NCI-H2081 (cell line): ENCODE measurements at places on chromosomes 7 and 10.

DNA sequence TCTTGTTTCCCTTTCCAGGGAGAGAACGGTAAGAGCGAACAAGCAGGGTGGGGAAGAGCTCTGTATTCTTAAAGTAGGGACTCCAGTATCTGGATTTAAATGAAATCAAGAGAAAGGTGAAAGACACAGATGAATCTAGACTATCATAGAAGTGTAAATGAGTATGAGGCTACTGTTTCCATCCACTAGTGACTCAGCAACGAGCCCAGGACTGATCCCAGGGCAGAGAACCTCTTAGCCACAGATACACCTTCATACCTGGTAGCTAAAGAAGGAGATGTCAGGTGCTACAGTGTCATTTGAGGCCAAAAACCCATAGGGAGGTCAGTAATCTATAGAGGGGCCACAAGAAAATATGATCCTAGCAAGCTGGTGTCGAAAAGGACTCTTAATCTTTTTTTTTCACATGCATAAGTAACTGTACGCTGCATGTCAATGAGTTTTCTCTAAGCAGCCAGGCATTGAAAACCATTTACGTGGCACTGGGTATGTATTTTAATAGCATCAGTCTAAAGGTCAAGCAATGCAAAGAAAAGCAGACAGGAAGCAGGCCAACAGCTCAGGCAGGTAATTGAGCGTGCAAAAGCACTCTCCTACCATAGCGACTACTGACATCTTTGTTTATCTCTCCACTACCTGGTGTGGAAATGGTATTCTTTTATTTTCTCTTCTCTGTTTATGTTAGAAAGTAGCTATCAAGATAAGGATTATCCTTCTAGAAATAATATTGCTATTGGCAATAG is 91.5 kb upstream of the EGR2 start:
- peak; percentile 72 for DNase-seq

DNA sequence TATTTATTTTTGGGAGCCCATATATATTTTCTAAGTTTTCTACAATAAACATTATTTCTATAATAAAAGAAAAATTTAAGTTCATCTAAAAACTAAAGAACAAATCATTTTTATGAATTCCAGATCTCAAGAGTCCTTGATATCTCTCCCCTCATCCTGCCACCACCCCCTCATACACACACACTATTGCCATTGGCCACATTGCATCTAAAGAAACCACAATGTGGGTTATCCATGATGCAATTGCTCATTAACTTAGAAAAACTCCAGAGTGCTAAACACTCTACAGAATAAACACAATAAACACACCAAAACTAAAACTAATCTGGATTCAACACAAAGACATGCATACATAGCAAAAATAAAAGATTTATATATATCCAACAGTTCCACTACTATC is 37.8 kb downstream of the FAM13C start:
- DNase-seq: no peak

DNA sequence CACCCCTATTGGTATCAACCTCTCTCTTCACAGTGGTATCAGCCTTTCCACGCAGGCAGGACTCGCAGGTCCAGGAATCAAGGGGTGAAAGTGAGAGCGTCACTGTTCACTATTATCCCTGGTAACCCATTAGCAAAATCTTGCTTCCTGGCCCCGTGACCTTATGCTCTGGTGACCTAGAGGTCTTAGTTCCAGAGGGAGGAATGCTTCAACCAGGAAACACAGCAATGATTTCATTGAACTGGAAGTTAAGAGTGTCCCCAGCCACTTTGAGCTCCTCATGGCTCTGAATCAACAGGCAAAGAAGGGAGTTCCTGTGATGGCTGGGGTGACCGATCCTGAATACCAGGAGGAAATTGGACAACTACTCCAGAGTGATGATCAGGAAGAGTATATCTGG is 90.6 kb downstream of the CUL2 start:
- DNase-seq: no peak

GRCh38 chr7:108375668-108376067 is 80.6 kb downstream of the NRCAM start:
- DNase-seq: no peak

- DNase-seq: no peak
Measured at GRCh38 chr7:155945670-155946325, 133.5 kb upstream of the SHH start.

GRCh38 chr10:97686301-97686961 is 610 bp downstream of the AVPI1 start:
- DNase-seq: no peak

- DNase-seq: peak; percentile 31
Measured at GRCh38 chr7:112452102-112452888, 2.0 kb downstream of the IFRD1 start.

DNA sequence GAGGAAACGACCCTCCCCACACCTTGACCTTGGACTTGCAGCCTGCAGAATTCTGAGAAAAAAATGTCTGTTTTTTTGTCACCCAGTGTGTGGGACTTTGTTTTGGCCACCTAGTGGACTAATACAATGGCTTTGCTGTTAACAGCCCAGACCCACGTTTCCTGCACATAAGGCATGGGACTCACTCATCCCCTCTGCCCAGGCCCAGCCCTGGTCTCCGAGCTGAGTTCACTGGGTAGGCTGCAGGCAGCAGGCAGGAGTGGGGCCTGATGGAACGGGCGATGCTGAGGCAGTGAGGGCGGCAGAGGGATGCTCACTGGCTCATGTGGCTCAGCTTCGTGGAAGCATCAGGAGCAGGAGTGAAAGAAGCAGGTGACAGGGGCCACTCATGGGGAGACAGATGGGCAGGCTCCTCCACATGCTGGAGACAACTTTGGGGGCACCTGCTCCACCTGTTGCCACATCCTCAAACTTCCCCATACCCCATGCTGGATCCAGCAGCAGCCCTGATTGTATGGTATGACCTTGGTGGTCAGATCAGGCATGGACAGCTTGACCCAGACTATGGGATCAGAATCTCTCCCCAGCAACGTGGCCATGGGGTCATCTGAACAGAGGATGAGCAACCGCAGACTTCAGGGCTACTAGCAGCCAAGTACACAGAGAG is 65.8 kb upstream of the ANTXRL start:
- DNase-seq: no peak

GRCh38 chr7:5228066-5228465 is 38.0 kb downstream of the WIPI2 start:
- no peak for DNase-seq

GRCh38 chr10:106479636-106480035 is 684.9 kb downstream of the SORCS1 start:
- DNase-seq: no peak

DNA sequence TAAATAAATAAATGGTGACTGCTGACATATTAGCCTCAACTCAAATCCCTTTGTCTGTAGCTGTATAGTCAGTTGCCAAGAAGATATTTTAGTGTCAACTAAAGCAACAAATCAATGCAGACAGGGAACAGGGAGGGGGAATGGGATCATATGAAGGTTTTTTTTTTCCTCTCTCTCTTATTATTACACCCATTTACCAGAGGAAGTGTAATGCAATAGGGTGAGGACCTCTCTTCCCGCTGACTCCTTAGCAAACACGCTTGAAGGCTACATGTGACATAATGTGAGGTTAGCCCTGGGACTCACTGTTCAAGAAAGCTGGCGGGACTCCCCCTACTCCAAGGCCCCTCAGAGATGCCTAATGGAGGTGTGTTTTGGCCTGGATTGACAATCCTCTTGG is 88.2 kb downstream of the CHRM2 start:
- DNase-seq: no peak

DNA sequence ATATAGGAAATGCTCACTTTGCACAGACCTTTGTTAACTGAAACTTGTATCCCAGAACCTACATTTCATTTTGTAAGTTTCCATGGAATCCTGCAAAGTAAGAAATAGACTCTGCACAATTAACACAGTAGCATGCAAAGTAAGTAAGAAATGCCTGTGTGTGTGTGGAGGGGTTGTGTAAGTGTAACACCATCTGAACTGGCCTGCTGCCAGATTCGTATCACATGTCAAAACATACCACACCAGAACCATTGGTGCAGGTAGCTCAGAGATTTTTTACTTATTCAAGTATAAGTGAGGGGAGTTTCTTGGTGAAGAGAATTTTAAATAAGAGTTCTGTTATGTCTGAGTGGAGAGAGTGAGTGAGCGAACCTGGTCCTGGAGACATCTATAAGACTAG is 17.9 kb upstream of the DDX21 start:
- DNase-seq: no peak

- no peak for DNase-seq
Measured at GRCh38 chr7:81439591-81439990, 330.3 kb downstream of the HGF start.

DNA sequence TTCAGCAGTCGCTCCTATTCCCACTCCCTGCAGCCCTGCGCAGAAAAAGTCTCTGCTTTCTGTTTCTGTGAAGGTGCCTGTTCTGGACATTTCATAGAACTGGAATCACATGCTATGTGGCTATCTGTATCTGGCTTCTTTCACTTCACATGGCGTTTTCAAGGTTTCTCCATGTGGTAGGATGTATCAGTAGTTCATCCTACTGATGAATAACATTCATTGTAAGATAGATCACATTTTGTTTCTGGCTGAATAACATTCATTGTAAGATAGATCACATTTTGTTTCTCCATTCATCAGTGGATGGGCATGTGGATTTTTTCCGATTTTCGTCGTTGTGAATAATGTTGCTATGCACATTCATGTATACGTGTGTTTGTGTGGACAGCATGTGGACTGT is 44.5 kb downstream of the HSPA12A start:
- no peak for DNase-seq

GRCh38 chr7:70614237-70615045 is 517.5 kb upstream of the GALNT17 start:
- DNase-seq: peak; percentile 96

GRCh38 chr10:16360001-16360400 is 76.8 kb upstream of the PTER start:
- no peak for DNase-seq

- DNase-seq: no peak
Measured at GRCh38 chr10:8403711-8404371, 349.4 kb downstream of the GATA3 start.

DNA sequence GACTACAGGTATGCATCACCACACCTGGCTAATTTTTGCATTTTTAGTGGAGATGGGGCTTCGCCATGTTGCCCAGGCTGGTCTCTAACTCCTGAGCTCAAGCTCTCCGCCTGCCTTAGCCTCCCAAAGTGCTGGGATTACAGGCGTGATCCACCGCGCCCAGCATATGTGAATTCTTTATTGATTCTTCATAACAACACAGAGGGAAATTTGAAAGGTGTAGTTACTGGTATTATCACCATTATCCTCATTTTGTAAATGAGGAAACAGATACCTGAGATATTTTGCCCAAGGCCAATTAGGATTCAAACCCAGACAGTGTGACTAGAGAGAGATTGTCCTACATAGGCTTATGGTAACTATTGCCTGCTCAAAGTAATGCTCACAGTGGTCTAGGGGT is 22.6 kb downstream of the TCF7L2 start:
- no peak for DNase-seq

- DNase-seq: peak; percentile 60
Measured at GRCh38 chr10:73874267-73875138, at the start of gene CAMK2G. Gene CAMK2G, minus strand, starts transcription at chr10:73874555. Its CDS starts 94 bp downstream, at chr10:73874461.

GRCh38 chr7:42831006-42831717 is 80.7 kb downstream of the C7orf25 start:
- no peak for DNase-seq

- no peak for DNase-seq
Measured at GRCh38 chr10:30811276-30812017, 181.9 kb upstream of the LYZL2 start.

DNA sequence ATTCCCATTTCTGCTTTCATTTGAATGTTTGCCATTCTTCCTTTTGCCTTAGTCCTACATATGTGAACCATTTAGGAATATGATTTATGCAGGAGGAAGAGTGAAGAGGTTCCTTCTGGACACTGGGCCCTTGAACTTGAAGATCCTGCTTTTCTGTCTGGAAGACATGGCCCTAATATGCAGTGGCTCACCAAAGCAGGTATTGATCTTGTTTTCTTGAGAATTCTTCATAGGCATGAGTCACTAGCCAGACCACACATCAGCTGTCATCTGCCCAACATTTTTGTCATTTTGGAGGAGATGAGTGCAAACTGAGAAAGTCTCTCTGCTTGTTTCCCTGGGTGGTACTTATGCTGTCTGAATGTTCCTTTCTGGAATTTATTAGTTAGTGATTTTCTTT is 382.6 kb downstream of the LRMDA start:
- DNase-seq: no peak

DNA sequence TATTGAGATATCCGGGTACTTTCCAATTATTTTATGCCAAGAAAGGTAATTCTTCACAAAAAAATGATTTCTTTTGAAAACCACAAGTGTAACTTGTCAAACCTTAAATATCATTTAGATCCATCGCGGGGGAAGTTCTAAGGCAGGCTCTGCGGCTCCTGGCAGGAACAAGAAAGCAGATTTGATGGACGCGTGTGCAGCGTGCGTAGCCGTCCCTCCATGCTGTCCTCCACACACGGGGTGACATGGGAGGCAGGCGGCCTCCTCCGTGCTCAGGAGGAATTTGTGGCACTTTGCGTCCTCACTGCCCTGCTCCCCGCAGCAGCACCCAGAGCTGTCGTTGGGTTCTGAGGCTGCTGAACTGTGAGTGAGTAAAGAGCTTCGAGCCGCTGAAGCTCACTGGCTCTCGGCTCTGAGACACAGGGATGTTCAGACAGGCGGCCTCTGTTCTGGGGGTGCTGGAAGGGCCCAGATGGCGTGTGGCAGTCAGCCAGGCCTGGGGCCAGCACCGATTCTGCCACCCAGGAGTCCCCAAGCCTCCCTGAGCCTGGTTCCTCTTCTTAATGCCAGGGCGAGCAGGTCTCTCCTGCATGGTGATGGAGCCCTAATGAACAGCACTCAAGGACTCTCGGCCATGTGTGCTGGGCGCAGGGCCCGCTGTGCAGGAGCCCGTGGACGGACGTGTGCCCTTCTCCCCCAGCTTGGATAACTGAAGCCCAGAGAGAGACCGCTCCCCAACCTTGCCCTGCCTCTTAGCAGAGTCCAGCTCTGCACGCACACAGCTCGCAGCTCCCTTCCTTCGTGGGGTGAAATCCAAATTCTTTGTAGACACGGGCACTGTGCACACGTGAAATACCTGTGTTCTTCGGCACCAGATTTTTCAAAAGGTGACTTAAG is 185.4 kb upstream of the SHH start:
- DNase-seq: no peak

- no peak for DNase-seq
Measured at GRCh38 chr7:159012353-159013069, 132.2 kb downstream of the VIPR2 start.

DNA sequence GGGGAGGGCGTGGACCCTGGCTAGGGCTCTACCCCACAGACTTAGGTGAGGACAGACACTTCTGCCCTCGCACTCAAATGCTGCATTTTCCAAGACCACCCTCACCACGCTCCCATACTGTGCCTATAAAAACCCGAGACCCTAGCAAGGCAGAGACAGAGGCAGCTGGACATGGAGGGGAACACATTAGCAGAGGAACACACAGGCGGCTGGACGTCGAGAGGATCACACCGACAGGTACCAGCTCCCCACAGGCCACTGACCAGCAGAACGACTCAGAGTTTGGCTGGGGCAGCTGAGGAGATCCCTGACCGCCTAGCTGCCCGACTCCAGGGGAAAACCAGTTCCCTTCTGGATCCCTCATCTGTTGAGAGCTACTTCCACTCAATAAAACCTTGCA is 338.2 kb upstream of the SMIM30 start:
- DNase-seq: no peak

GRCh38 chr7:22709857-22710256 is 17.1 kb upstream of the IL6 start:
- no peak for DNase-seq
